Testis (tissue), 5 donors: ENCODE measurements at places on chromosomes 1 and 21.

DNA sequence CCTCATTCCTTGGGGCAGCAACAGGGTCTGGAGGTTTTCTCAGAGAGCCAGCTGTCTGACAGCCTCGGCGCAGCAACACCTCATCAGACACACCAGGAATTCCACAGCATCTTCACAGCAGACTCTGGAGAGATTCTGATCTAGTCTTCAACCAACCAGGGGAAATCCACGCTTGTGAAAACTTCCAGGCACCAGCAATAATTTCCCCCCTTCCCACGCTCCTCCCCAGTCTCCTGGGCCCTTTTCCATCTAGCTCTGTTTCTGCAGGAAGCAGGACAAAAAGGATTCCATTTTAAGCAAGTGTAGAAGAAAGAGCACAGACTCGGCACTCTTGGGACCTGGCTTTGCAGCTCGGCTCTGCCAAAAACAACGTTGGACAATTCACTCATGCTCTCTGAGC lies 44.3 kb upstream of the CAPZB start:
- H3K4me1 ChIP-seq = peaks cover 4% of the 10 kb centered on the region
- H3K27me3 ChIP-seq = no peaks in the 10 kb centered on the region
- H3K36me3 ChIP-seq = no peaks in the 10 kb centered on the region

DNA sequence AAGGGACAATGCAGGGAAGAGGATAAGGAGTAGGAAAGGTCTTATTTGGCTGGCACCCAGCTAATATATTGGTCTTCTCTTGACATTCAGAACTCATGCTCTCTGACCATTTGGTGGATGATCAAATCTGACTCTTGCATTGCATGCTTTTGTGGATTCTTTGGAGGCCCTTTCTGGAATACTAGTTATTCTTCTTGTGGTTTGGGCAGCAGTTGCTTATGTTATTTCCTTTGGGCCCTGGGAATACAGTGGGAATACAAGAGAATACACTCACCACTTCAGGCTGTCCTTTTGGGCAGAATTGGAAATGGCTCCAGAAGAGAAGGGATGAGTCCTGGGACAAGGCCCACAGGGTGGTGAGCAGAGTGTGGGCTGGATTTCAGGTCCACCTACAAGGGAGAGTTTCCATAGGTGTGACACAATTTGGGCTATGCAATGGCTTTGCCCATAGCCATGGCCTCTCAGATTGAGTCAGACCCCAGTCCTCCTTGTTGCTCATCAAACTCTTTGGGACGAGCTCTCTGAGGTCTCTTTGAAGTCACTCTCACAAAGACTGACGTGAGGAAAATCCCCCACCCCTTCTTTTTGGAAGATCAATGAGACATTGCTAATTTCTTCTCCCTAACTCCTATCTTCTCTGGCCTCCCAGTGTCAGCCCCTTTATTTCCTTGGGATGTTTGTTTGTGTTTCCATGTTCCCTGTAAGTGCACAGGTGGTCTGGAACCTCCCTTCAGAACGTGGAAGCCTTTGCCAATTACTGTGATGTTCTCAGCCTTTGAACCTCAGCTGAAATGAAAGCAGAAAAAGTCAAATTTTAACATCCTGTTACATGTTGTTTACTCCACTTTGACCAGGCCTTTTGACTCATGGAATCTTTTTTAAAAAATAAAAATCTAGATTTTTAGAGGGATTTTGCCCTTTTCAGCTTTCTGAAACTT lies 19.4 kb downstream of the HSD11B1 start:
- H3K4me1 ChIP-seq = peaks cover 19% of the 10 kb centered on the region
- DNase-seq = no peak
- H3K27ac ChIP-seq = peak overlapping the region; percentile 15
- no peak overlapping the region for H3K4me3 ChIP-seq

DNA sequence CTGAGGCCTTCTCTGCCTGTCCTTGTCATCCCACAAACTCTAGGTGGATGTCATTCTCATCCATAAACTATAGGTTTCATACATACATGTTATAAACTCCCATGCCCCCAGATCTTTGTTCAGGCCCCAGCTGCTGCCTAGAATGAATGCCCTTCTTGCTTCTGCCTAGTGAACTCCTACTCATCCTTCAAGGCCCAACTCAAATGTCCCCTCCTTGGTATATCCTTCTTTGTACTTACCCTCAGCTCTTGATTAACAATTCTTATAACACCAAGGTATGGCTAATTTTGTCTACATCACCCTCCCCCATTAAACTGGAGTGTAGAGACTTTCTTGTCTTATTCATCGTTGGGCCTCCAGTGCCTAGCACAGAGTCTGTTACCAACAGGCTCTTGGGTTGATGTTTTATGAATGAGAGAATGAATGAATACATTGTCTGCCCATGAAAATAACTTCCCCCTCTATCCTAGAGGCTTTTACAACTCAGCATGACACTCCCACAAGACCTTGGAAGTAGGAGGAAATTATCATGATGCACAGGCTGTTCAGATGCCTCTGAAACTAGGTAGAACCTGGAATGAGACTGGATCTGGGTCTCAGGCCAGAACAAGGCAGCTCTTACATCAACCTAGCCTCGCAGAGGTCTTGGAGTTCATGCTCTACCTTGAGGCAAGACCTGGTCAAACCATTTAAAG lies 26.9 kb downstream of the EPHB2 start:
- no peaks in the 10 kb centered on the region for H3K27me3 ChIP-seq
- no peak overlapping the region for H3K27ac ChIP-seq
- no peak overlapping the region for H3K4me3 ChIP-seq
- no peak for DNase-seq

DNA sequence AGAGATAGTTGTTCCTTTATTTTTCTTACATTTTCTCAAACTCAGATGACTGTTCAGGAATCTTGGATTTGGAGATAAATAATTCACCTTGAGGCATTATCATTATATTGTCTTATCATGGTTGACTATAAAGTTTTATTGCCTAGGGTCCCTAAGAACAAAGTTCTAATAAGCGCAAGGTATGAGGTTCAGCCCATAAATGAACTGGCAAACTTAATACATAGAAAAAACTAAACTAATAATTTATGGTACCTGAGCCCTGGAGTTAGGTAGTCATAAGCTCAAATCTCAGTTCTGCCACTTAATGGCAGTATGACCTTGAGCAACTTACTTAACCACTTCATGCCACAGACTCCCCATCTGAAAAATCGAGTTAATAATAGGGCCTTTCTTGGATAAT lies 334.0 kb upstream of the PBX1 start:
- no peaks in the 10 kb centered on the region for H3K36me3 ChIP-seq
- DNase-seq = no peak
- H3K27ac ChIP-seq = no peak overlapping the region
- H3K4me3 ChIP-seq = no peak overlapping the region

DNA sequence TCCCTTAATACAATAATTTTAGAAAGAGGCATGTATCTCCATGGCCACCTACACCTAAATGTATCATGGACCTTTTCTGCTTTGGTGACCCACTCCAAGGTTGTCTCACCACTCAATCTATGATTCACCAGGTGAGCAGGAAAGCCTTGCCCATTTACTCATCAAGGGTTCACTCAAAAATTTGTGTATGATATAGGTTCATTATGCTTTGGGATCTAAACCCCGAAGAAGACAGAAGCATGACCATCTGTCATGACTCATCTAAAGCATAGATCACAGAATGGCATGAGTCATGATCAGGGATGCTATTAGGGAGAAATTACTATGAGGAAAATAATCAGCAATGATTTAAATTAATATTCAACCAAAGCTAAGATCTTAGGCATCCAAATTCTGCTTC lies 38.5 kb downstream of the PYHIN1 start:
- H3K36me3 ChIP-seq = no peaks in the 10 kb centered on the region
- no peak for DNase-seq
- H3K4me3 ChIP-seq = no peak overlapping the region
- H3K27me3 ChIP-seq = no peaks in the 10 kb centered on the region
- no peak overlapping the region for H3K27ac ChIP-seq
- no peaks in the 10 kb centered on the region for H3K4me1 ChIP-seq

- H3K27me3 ChIP-seq = no peaks in the 10 kb centered on the region
- H3K4me1 ChIP-seq = peaks cover 49% of the 10 kb centered on the region
- no peak overlapping the region for H3K4me3 ChIP-seq
- DNase-seq = peak; percentile 52
These were observed 7.3 kb upstream of the PMVK start for GRCh38 chr1:154943649-154944400.

DNA sequence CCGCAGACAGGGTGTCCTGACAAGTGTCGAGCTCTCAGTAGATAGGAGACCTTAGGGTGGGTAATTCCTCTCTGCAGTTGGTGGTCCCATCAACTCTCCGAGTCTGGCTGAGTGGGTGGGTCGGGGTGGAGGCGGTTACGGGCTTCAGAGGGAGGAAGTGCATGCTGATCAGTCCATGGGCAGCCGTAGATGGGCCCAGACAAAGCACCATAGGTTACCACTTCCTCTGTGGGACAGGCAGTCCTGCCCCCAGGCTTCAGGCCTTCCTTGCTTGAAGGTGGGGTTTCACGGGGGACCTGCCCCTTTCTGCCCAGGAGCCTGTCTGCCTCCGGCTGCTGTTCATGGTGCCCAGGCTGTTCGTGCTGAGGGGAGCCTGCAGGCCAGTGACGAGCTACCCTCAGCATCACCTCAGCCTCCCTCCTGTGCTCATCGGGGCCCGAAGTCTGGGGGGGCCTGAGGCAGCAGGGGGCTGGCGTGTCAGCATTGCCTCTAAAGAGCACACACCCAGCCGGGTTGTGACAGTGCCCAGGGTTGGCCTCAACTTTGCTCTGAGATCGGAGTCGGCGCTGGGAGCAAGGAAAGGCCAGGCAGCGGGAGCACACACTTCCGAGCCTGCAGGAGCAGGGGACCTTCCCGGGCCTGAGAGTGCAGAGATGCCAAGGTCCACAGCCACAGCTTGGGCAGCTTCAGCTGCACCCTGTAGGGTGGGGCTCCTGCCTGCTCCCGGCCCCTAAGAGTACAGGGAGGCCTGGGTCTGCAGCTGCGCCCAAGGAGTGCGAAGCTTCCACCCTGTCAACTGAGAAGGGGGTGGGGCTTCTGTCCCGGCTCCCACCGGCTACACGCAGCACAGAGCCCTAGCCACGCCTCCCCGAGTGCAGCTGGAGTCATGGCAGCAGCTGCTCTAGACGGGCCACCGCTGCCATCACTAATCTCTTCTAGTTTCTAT lies 225.4 kb upstream of the NRIP1 start:
- peak; percentile 55 for DNase-seq
- H3K4me3 ChIP-seq = no peak overlapping the region
- no peaks in the 10 kb centered on the region for H3K27me3 ChIP-seq
- no peaks in the 10 kb centered on the region for H3K4me1 ChIP-seq
- H3K36me3 ChIP-seq = no peaks in the 10 kb centered on the region
- H3K27ac ChIP-seq = no peak overlapping the region

DNA sequence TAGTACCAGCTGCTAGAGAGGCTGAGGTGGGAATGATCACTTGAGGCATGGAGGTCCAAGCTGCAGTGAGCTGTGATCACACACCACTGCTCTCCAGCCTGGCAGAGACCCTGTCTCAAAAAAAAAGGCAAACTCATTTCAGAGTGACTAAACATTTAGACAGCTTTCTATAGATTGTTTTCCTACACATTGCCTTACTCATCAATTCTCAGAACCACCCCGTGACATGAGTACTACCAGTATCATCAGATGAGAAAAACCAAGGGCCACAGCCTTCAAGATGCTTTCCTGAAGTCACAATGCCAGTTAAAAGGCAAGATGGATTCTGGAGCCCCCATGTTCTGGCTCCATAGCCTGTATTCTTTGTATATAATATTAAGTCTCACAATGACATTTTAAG lies 22.4 kb upstream of the SMPDL3B start:
- H3K27ac ChIP-seq = no peak overlapping the region
- no peaks in the 10 kb centered on the region for H3K36me3 ChIP-seq
- H3K4me3 ChIP-seq = no peak overlapping the region
- peaks cover 4% of the 10 kb centered on the region for H3K4me1 ChIP-seq
- H3K27me3 ChIP-seq = no peaks in the 10 kb centered on the region

- H3K27ac ChIP-seq = no peak overlapping the region
- no peaks in the 10 kb centered on the region for H3K36me3 ChIP-seq
- no peak for DNase-seq
- H3K4me3 ChIP-seq = no peak overlapping the region
- H3K27me3 ChIP-seq = no peaks in the 10 kb centered on the region
- no peaks in the 10 kb centered on the region for H3K4me1 ChIP-seq
These were observed 1152.2 kb upstream of the ADGRL4 start for GRCh38 chr1:80158771-80159170.

GRCh38 chr1:97202481-97203380 lies 481.1 kb downstream of the PTBP2 start:
- no peaks in the 10 kb centered on the region for H3K36me3 ChIP-seq
- H3K27ac ChIP-seq = no peak overlapping the region
- no peaks in the 10 kb centered on the region for H3K4me1 ChIP-seq
- no peaks in the 10 kb centered on the region for H3K27me3 ChIP-seq
